Immature natural killer cell (primary cell): ENCODE measurements at places on chromosomes 3 and 15. TPM values are rescaled to one million over a fixed set of nuclear protein-coding genes. Genes with fewer than 3 reads are reported as not detected.

GRCh38 chr3:29322586-29322985 lies 41.7 kb downstream of the RBMS3 start:
- no peak for DNase-seq

DNA sequence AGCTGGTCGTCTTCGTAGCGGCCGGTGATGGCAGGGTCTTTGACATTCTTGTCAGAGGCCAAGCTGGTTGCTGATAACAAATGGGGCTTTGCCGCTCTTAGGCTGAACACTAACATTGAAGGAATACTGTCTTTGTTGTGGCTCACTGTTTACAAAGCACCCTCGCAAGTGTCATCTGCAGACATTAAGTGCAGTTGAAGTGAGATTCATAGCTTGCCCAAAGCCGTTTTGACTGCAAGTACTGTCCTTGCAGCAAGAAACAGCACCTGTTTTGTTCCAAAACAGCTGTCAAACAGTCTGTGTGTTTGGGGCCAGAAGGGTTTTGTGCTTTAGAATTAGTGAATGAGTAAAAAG lies 568 bp downstream of the SENP2 start:
- DNase-seq, result no peak

GRCh38 chr15:39110336-39110735 lies 470.5 kb upstream of the THBS1 start:
- DNase-seq, result no peak

GRCh38 chr15:99100245-99101173 lies 4.4 kb upstream of the SYNM start:
- no peak for DNase-seq

The C3orf62 gene
- 2.5 TPM for polyA plus RNA-seq

DNA sequence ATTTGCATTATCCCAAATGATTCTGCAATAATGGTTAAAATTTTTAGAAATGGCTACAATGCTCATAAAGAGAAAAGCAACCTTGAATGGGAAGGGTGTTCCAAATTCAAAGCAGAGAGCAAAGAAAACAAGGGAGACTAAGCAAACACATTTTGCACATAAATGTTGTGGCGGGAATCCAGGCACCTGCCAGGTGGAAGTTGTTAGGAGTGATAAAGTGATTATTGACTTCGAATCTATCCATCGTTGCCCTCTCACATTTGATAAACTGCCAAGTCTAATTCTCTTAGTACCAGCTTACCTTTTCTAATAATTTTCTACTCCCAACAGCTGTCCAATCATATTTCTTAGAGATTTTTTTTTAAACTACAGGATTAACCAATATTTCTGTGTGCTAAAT lies 244.5 kb downstream of the CACNA2D3 start:
- DNase-seq, result no peak

GRCh38 chr15:26773917-26774316 lies 1.1 kb upstream of the GABRB3 start:
- no peak for DNase-seq
